ENCODE measurements at places on chromosomes 7 and 10.

DNA sequence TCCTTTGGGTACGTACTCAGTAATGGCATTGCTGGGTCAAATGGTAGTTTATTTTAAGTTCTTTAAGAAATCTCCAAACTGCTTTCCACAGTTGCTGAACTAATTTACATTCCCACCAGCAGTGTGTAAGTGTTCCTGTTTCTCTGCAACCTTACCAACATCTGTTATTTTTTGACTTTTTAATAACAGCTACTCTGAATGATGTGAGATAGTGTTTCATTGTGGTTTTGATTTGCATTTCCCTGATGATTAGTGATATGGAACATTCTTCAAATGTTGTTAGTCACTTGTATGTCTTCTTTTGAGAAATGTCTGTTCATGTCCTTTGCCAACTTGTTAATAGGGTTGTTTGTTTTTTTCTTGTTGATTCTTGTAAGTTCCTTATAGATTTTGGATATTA, 558.9 kb downstream of the SH2D4B start:
- DNase-seq, result no peak

DNA sequence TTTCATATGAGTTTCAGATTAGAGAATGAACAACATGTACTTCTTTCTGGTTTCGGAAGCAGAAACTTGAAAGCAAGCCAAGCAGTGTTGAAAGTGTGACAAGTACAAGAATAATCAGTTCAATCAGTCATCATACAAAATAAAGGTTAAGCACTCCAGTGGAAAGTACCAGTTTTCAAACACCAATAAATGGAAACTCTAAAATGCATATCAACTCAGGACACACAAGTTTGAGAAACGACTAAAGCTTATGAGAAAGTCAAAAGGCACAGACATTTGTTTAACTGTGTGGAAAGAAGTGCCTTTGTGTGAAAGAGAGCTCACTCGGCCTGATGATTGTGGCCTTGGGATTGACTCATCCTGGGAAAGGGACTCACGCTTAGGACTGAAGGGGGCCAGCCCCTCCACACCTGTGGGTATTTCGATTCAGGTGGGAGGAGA, 60.6 kb upstream of the AKR1C1 start:
- no peak for DNase-seq

- no peak for DNase-seq
Measured at GRCh38 chr10:11921800-11922392, 98.7 kb downstream of the PROSER2 start.

- no peak for DNase-seq
Measured at GRCh38 chr7:22728401-22729029, 1.5 kb downstream of the IL6 start.

DNA sequence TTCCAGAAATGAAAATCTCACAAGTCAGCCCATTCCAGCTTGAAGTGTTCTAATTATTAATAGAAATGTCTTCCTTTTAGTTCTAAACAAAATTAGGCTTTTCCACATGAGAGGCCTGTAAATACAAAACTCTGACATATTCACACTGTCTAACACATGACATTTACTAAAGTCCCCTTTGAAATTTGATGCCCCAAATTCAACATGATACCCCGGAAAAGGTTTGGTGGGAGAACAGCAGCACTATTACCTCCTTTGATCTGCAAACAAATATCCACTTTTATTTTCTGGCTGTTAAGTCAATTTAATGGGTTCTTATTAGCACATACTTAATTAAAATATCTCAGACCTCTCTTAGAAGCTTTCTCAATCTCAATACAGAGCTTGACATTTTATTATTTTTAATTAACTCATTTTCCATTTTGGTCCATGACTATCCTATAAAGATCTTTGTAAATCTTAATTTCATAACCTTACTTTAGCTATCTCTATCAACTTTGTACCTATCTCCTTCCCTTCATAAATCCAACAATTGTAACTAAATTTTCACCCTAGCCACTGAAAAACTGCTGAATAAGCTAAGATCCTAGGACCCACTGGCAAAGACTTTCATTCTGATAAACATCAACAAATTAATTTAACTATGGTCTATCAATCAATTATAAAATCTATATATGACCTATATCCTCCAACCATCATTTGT, 63.2 kb downstream of the USP6NL start:
- no peak for DNase-seq

DNA sequence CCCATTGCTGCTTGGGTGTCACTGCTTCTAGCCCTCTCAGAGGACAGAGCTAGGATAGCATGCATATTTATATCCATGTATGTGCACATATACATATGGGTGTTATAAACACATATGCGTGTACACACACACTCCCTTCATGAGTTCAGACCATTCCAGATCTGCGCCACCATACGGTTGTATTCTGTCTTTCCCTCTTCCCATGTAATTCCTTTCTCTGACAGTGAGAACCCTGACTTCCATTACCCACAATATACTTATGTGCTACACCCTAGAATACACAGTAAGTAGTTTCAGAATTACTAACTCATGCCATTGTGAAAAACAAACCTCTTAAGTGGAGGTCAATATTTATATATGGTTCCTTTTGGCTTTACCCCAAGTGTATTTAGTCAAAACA, 116.6 kb upstream of the SAMD8 start:
- no peak for DNase-seq

GRCh38 chr10:5618829-5619228, 47.6 kb downstream of the ASB13 start:
- DNase-seq, result no peak

- DNase-seq, result no peak
Measured at GRCh38 chr10:126353666-126354065, 34.6 kb downstream of the ADAM12 start.

- DNase-seq, result no peak
Measured at GRCh38 chr10:18278181-18278580, 138.0 kb downstream of the CACNB2 start.

DNA sequence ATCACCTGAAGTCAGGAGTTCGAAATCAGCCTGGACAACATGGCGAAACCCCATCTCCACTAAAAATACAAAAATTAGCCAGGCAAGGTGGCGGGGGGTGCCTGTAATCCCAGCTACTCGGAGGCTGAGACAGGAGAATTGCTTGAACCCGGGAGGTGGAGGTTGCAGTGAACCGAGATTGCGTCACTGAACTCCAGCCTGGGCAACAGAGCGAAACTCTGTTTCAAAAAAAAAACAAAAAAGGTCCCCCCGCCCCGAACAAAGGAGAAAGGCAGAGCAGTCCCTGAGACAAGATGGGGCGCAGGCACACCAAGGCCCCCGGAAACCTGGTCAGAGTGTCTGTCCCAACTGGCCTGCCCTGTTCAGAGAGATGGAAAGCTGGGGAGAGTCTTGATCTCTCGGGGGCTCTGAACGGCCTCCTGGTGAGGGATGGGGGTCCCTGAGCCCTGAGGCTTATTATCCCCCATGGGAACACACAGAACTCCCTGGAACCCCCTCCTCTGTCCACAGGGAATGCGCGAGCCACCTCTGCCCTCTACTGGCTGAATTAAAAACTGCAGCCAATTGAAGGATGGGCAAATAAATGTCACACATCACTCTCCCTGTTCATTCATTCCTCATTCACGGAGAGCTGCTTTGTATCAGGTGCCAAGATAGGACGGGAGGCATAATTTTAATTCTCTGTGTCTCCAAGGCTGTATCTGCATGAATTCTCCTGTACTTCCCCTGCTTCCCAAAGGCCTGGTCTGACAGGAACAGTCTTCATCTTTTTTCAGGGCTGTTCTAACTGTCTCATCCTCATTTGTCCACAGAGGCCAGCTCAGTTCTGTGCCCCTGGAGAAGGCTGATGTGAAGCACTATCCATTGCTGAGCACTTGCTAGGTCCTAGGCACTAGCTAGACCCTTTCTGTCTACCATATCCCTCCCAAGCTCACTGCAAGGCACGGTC, 28.9 kb downstream of the MAT1A start:
- DNase-seq, result no peak

Measured in stimulated activated CD8-positive, alpha-beta memory T cell treated with anti-CD3 and anti-CD28 coated beads, Interleukin-7, amount 100 ng/mL, for 1 hour (primary cell).